Natural killer cell treated with Interleukin-12 subunit alpha and Interleukin-12 subunit beta and Interleukin-15 and Interleukin-18, amount 100 ng/mL, for 72 hours (primary cell): ENCODE measurements at places on chromosomes 5 and 9. TPM values are rescaled to one million over a fixed set of nuclear protein-coding genes. Genes with fewer than 3 reads are reported as not detected.

Gene SEMA6A
- total RNA-seq: not detected

Gene STOM
- total RNA-seq: 321 TPM

- DNase-seq: no peak
- peaks cover 11% of the 10 kb centered on the region for H3K4me1 ChIP-seq
- H3K27me3 ChIP-seq: no peaks in the 10 kb centered on the region
- H3K4me3 ChIP-seq: no peak overlapping the region
- H3K36me3 ChIP-seq: peaks cover 5% of the 10 kb centered on the region
Observed at GRCh38 chr9:6999794-7000193, 242.0 kb downstream of the KDM4C start.

- DNase-seq: no peak
- no peaks in the 10 kb centered on the region for H3K27me3 ChIP-seq
- H3K4me3 ChIP-seq: no peak overlapping the region
- no peak overlapping the region for H3K27ac ChIP-seq
- H3K4me1 ChIP-seq: no peaks in the 10 kb centered on the region
Observed at GRCh38 chr5:37665889-37666288, 174.0 kb downstream of the GDNF start.

DNA sequence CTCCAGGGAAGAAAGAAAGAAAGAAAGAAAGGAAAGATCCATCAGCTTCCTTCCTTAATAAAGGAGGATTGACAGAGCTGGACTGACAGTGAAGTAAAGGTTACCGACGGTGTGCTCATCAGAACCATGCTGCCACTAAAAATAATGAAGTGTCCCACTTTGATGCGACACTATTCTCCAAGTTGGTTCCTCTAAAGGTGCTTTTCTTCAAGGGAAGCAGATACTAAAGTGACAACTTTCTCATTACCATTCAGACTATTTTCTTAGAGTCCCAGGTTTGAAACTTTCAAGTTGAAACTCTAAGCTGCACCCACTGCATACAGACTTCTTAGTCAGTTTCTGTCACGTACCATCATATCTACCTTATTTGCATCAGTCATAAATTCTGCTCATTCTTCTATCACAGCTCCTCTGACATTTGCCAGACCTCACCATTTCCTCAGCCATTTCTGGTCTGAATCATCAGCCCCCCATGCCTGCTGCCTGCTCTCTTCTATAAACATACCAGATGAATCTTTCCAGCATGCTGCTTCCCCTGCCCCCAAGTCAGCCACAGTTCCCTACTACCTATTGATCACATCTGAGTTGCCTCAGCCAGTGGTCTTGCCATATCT is 177.6 kb downstream of the DEPDC1B start:
- H3K27ac ChIP-seq: no peak overlapping the region
- no peak overlapping the region for H3K4me3 ChIP-seq
- no peaks in the 10 kb centered on the region for H3K4me1 ChIP-seq
- H3K27me3 ChIP-seq: peaks cover 3% of the 10 kb centered on the region
- H3K36me3 ChIP-seq: no peaks in the 10 kb centered on the region

- H3K4me1 ChIP-seq: peaks cover 7% of the 10 kb centered on the region
- no peak overlapping the region for H3K4me3 ChIP-seq
- no peaks in the 10 kb centered on the region for H3K36me3 ChIP-seq
- H3K27me3 ChIP-seq: no peaks in the 10 kb centered on the region
- H3K27ac ChIP-seq: peak overlapping the region; percentile 38
Observed at GRCh38 chr5:172224996-172225395, 31.0 kb downstream of the EFCAB9 start.
